ENCODE measurements at places on chromosomes 1 and 21.

DNA sequence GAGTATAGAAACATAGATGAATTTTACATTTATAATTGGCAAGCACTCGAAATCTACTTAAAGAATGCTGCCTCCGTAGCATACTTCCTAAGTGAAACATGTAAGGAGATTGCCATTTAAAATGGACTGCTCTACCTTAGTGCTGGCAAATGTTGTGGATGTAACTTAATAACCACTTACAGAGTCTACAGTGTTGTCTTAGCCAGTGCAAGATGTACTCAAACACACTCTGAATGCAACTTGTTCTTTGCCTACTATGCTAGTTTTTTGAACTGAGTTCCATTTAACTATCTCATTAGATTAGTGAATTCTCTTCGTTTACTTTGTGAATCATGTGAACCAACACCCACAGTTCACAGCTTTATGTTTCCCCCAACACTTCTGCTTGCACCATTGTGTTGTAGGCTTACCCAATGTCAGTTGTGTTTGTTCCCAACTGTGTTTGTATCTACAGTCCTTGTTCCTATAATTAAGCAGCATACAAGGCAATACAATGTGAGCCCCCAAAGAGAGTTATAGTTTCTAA is 345.5 kb upstream of the LYPLAL1 start:
- no peak for DNase-seq

GRCh38 chr21:33660406-33660805 is 18.1 kb downstream of the ITSN1 start:
- DNase-seq, result no peak

DNA sequence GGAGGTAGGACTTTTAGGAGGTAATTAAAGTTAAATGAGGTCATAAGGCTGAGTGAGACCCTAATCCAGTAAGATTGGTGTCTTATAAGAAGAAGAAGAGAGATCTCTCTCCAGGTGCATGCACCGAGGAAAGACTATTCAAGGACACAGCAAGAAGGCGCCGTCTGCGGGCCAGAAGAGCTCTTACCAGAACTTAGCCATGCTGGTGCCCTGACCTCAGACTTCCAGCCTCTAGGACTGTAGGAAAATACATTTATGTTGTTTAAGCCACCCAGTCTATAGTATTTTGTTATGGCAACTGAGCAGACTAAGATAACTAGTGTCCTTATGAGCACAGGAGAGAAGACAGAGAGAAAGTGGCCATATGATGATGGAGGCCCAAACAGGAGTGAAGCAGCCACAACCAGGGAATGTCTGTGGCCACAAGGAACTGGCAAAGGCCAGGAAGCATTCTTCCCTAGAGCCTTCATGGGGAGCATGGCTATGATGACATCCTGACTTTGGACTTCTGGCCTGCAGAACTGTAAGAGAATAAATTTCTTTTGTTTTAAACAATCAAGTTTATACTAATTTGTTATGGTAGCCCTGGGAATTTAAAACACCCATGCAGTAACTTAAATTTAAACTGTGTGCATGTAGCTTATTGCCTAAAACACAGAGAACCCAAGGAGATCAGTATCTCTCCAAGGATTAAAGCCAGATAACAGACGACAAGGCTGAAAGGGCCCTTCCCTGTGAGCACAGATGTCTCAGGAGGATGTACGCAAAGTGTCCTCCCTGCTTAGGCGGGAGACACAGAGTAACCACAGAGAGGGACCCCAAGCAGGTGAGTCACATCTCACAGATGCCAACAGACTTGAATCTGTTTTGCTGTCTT is 9.9 kb upstream of the CD58 start:
- DNase-seq, result no peak

DNA sequence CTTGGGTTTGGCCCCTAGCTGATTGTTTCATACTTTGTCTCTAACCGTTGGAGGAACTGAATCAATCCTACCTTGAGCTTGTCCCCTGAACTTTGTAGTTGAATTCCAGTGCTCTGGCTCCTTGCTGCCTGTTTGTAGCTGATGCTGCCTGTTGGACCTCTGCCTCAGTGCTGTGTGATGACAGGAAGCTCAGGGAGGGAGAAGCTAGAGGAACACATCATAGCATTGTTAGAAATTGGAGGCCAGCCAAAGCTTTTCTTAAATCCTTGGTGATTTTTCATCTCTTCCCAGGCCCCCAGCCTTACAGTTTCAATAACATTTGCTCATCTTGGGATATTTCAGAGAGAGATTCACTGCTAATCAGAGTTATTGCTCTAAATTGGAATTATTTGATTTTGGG is 34.0 kb downstream of the MACF1 start:
- no peak for DNase-seq

- DNase-seq, result no peak
Measured at GRCh38 chr1:14522077-14522925, 76.2 kb upstream of the KAZN start.

GRCh38 chr1:101071470-101071891 is 45.9 kb upstream of the DPH5 start:
- DNase-seq, result no peak

- DNase-seq, result peak; percentile 94
Measured at GRCh38 chr1:66924756-66925557, at the start of the genes DNAI4 and MIER1. TSS of gene DNAI4 (minus strand) at chr1:66924856. CDS start at chr1:66924831, 25 bp downstream. TSS of gene MIER1 (plus strand) at chr1:66924990. CDS start at chr1:66925029, 39 bp downstream.

DNA sequence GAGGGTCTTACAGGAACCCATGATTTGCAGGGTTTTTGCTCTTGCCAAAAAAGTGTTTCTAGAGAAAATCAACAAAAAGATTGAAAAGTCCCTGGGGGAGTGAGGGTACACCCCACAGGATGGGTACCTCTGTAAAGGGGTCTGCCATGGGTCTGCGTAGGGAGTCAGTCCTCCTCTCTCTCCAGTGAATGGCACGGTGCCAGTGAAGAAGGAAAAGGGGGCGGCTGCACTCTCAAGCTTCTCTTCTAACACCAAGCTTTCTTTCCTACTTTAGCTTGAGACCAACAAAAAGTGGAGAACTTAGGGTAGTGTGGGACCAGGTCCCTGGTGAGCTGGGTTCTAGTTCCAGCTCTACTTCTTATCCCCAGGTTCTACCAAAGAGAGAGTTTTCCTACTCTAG is 87.4 kb downstream of the GLUL start:
- no peak for DNase-seq

- DNase-seq, result no peak
Measured at GRCh38 chr21:29121759-29122158, 8.7 kb upstream of the MAP3K7CL start.

DNA sequence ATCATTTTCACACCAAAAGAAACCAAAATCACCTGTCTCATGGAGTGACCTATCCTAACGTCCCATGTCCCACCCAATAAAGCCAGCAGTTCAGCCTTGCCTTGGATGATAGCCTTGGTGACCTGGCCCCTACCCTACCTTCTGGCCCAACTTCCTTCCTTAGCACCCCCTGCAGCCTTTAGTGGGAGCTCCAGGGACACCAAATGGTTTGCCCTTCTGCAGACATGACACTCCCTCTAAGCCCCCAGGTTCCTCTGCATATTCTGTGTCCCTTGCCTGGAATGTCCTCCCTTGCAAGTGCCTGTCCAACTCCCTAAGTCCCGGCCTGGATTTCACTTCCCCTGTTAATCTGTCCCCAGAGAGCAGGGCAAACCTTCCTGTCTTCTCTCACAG is 2.2 kb downstream of the SLFNL1 start:
- DNase-seq, result no peak

DNA sequence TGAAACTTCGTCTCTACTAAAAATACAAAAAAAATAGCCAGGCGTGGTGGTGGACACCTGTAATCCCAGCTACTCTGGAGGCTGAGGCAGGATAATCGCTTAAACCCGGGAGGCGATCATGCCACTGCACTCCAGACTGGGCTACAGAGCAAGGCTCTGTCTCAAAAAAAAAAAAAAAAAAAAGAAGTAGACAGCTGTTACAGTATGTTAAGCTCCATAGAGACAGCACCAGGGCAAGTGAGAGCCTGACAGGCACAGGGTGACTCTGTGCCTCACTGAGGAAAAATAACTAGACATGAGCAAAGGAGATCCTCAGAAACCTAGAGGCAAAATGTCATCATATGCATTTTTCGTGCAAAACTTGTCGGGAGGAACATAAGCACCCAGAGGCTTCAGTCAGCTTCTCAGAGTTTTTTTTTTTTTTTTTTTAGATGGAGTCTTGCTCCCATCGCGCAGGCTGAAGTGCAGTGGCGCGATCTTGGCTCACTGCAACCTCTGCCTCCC is 9.0 kb upstream of the PRDX1 start:
- no peak for DNase-seq

DNA sequence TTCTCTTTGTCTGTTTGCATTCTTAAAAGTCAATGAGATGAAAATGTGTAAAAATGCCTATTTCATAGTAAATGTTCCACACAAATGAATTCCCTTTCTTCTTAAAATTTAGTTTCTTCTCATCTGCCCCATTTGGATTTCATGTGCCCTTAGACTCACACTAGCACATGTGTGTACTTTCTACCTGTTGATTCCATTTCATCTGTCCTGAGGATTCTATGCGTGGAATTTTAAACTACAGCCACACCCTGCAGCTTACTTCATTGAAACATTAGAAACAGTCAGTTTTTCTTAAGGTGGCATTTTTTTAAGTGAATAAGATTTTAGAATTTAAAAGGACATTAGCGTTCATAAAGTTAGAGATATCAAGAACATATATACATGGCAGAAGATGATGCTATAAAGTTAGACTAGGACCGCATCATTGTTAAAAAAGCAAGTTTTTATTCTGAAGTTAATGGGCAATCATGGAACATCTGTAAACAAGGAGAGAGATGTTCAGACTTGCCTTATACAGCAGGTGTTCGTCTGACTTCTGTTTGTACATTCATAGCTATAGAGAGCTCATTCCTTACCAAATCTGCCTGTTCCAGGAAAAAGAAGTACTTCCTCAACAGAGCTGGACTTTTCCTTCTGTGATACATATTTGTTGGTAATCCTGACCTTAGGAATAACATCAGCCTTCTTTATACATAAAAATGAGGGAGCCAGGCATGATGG is 3.9 kb upstream of the TUT4 start:
- DNase-seq, result no peak

DNA sequence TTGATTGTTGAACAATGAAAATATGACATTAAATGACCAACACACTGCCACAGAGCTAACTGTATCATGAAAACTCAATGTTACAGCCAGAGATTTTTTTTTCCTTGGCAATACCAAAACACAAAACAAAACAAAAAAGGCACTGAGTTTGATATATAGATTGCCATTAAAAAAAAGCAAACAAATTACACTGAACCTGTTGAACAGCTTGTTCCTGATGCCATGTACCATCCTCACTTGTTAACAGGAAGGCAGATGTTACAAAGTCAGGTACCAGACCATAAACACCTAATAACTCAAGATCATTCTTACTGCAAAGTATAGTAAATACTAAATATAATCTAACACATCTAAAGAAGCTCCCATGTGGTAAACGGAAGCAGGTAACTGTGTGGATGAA is 75.2 kb downstream of the ZNF644 start:
- no peak for DNase-seq

DNA sequence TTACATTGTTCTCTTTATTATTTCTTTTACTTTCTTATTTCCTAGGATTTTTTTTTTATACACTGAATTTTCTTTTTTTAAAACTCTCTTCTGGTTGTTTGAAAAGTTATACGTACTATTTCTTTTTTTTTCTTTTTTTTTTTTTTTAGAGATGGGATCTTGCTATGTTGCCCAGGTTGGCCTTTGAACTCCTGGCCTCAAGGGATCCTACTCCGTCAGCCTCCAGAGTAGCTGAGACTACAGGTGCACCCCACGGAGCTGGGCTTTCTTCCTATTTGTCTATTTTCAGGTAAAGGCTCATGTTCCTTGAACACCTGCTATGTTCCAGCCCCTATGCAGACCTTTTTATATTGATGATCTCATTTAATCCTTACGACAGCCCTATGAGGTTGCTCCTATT is 29.4 kb upstream of the DYRK1A start:
- DNase-seq, result no peak

- no peak for DNase-seq
Measured at GRCh38 chr1:9145021-9145668, 16.2 kb upstream of the GPR157 start.

GRCh38 chr1:175373786-175374623 is 181.4 kb upstream of the KIAA0040 start:
- DNase-seq, result no peak

DNA sequence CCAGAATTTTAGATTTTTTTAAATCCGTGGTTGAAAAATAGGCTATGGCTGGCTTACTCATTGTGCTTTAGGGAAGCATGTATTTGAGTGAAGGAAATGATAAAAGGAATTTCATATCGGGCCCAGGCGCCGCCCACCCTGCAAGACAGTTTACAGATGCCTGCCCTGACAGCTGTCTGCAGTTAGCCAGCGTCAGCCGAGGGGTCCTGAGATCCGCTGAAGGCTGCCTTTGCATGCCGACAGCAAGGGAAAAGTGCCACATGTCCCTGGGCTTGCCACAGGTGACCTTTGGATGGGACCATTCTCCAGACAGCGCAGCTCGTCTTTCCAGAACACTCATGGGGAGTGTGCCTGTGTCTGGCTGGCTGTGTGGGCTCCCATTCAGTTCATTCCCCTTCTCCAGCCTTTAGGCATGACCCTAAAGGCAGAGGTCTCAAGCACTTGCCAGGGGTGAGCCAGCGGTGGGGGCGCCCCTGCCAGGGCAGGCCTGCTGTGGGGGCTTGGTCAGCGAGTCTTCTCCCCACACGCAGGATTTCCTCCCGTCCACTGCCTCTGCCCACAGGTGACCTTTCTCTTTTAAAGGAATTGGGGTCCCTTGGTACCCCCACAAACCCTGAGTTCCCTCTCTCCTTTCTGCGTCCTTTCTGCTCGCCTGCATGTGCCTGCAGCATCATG is 46.1 kb upstream of the TRAPPC10 start:
- DNase-seq, result no peak
